ENCODE measurements at places on chromosomes 4 and X.

DNA sequence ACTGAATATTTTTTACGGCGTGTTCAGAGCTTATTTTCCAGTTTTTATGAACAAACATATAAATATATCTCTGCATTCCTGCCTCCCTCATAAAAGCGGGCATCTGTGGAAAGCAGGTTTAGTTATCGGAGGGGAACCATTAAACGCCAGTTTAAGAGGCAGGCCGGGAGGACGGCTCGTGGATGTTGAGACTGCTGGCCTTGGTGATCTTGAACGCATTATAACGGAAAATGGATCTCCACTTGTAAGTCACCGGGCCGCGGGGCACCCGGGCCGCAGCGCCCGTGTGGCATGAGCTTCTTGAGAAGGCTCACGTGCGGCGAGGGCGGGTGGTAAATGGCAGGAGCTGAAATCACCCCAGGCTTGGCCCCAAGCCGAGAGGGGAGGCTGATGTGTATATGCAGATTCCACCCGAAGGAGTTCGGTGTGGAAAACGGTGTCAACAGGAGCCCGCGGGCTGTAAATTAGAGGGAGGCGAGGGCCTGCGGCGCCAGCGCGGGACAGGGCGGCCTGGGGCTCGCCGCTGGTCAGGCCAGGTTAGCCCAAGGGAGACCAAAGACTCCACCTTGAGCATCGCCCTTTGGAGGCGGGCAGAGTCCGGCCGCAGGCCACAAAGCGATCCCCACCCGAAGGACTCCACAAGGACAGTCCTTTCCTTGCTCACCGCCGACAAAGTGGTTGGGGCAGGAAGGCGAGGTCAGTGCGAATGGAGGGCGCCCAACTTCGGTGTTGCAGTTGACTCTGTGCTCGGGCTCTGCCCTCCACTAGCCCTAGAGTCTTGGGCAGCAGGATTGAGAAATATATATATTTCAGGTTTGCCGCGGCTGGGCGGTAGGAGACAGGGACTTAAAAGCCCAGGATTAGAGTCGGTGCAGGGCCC, 1.3 kb upstream of the HAND2 start:
- DNase-seq: peak; percentile 81

DNA sequence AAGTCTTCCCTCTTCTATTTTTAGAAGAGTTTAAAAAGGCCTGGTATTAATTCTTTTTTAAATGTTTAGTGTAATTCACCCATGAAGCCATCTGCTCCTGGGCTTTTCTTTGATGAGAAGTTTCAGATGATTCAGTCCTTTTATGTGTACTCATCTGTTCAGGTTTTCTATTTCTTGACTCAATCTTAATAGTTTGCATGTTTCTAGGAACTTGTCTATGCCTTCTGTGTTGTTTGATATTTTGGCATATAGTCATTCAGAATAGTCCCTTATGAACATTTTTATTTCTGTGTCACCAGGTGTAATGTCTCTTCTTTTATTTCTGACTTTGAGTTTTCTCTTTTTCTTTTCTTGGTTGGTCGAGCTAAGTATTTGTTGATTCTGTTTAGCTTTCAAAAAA, 20.2 kb upstream of the IL2 start:
- no peak for DNase-seq

DNA sequence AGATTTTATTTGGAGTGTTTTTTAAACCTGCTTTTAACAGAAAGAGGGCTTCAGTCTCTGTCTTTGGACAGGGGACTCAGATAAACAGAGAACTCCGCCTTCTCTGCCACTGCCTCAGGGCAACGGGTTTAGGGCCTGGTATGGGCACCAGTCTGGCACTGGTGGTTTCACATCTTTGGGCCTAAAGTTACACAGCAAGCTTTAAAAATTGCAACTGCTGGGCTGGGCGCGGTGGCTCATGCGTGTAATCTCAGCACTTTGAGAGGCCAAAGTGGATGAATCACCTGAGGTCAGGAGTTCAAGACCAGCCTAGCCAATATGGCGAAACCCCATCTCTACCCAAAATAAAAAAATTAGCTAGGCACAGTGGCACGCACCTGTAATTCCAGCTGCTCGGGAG, 10.3 kb upstream of the NAT8L start:
- DNase-seq: no peak

GRCh38 chr4:159271856-159272255, 169.0 kb downstream of the RAPGEF2 start:
- no peak for DNase-seq

DNA sequence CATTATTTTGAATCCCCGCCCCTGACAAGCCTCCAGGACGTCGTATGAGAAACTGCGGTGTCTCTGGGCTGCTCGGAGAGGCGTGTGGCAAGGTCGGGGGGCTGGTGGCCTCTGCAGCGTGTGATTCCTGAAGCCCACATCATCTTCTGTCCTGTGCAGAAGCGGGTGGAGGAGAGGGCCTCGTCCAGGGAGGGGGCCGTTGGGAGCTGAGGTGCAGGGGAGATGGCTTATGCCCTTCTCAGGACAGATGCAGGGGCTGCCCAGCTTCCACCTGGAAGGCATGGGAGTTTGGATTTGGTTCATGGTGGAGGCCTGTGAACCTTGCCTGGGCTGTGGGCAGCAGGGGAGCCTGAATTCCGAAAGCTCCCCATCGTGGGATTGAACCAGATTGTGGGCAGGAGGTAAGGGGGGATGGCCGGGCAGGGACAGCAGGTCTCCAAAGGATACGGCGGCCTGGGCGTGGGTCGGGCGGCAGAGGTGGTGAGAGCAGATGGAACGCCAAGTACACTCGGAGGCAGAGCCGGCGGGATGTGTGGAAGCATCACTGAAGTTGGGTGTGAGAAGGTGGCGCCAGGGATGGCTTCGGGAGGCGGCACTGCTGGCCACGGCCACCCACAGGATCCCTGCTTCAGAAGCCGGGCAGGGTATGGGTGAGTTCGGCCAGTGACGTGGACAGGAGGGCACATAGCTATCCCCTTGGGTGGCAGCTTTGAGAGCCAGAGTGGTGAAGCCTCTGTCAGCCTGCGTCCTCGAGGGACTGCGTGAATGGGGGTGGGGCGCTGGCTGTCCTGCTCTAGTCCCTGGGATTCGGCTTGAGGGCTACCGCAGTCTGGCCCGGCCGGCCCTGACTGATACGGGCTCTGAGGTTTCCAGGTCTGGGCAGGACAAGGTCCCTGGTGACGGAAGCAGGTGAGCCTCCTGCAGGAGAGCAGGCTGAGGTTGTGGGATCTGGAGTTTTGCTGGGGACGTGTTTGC, 76.3 kb upstream of the ADRA2C start:
- peak; percentile 26 for DNase-seq

- no peak for DNase-seq
Observed at GRCh38 chrX:103658681-103659433, 27.6 kb downstream of the MORF4L2 start.

GRCh38 chrX:108731153-108731552, 5.2 kb downstream of the IRS4 start:
- DNase-seq: no peak

DNA sequence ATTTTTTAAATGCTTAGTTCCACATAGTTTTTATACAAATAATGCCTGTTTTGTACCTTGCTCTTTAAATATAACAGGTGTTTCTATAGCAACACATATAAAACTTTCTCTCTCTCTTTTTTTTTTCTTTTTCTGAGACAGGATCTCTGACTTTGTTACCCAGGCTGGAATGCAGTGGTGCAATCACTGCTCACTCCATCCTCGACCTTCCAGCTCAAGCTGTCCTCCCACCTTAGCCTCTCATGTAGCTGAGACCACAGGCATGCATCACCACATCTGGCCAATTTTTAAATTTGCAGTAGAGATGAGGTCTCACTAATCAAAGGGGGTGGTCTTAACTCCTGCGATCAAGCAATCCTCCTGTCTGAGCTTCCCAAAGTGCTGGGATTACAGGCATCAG, 18.3 kb upstream of the SULT1E1 start:
- no peak for DNase-seq

DNA sequence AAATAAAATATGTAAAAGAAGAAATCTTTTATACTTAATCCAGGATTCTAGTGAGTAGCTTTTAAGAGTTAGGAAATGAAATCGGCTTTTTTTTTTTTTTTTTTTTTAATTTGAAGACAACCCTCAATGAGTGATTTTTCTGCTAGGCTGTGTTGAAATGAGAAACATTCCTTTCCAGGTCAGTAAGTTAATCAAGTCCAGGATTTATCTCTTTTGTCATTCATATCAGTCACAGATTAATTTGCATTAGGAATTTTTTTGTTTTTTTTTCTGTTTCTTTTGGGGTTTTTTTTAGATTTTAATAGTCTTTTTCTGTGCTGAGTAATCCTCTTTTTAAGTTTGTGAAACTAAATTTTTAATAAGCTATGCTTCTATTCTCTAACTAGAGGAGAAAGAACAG, 448.1 kb downstream of the ADGRL3 start:
- DNase-seq: no peak

GRCh38 chrX:49209434-49210251, 9.7 kb upstream of the SYP start:
- DNase-seq: no peak

GRCh38 chr4:20338841-20339240, 87.1 kb downstream of the SLIT2 start:
- DNase-seq: no peak

DNA sequence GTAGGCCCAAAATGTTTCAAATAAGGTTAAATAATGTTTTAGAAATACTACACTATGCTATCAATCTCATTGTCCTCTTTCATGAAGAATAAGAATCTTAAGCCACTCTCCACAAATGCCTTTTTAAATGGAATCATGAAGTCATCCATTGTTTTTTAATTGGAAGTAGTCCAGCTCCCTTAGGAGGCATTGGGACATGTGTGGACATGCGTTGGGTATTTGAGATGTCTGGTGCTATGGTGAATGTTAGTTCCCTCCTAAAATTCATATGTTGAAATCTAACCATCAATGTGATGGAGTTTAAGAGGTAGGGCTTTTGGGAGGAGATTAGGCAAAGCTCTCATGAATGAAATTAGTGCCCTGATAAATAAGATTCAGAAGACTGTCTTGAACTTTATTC, 289.0 kb downstream of the C4orf33 start:
- DNase-seq: no peak

- no peak for DNase-seq
Observed at GRCh38 chr4:159764343-159764952, 661.6 kb downstream of the RAPGEF2 start.

GRCh38 chr4:27594922-27595321, 734.3 kb downstream of the STIM2 start:
- no peak for DNase-seq

DNA sequence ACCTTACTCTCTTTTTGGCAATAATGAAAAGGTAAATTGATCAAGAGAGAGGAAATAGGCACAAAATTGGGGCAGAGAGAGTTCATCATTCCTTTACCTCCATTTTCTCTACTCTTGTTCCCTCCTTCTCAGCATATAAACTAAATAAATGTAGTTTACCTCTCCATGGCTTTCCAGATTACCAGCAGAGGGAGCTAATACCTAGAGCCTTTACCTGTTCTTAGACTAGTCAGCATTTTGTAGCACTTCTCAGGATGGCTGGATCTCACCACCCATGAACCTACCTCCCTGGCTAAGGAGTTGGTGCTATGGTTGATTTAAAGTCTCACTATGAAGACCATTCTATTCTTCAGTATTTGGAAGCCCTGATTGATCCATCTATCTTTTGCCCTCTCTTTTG, 15.7 kb downstream of the OFD1 start:
- DNase-seq: no peak

- DNase-seq: no peak
Observed at GRCh38 chr4:127997534-127998388, 32.6 kb downstream of the ABHD18 start.

GRCh38 chr4:177064729-177065394, 244.8 kb upstream of the NEIL3 start:
- DNase-seq: no peak

DNA sequence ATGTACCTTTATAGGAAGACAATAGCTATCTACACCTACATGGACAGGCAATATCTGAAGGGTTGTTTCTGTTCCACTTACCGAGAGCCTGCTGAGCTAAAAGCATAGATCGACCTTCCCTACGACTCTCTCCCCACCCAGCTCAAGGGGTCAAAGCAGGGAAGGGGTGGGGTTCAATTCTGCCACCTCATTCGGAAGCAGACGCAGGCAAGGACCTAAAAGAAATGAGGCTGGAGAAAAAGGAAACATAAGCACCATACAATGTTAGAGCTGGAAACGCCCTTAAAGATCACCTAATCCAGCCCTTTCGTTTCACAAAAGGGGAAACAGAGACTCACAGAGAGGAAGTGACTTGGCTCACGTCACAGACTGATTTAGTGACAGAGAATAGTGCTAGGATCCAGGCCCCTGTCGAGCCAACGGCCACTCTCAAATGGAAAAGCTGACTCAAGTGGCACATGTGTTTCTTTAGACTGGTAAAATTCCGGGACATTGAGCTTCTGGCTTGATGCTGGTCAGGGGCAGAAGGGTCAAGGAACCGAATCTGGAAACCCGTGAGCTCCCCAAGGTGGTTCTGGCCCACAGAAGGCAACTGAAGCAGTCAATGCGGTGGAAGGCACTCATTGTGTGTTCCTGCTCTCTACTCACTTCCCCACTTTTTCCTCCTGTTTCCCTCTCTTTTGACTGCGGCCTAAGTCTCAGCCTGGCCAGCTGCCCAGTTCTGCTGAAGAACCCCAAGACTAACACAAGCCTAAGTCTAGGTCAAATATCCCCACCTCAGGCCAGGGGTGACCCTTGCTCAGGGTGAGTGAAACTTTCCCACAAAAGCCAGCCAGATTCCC, 7.5 kb downstream of the SEPTIN6 start:
- no peak for DNase-seq

- no peak for DNase-seq
Observed at GRCh38 chrX:19649226-19649995, 134.1 kb upstream of the MAP3K15 start.

DNA sequence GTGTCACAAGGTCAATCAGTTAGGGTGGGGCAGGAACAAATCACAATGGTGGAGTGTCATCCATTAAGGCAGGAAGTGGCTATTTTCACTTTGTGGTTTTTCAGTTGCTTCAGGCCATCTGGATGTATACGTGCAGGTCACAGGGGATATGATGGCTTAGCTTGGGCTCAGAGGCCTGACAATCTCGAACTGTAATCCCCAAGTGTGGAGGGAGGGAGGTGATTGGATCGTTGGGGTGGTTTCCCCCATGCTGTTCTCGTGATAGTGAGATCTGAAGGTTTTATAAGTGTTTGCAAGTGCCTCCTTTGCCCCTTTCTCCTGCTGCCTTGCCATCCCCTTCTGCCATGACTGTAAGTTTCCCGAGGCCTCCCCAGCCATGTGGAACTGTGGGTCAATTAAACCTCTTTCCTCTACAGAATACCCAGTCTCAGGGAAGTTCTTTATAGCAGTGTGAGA, 36.7 kb upstream of the STS start:
- DNase-seq: no peak
